Right renal pelvis (tissue), 4 donors: ENCODE measurements at places on chromosomes 12 and 14. TPM values are rescaled to one million over a fixed set of nuclear protein-coding genes. Genes with fewer than 3 reads are reported as not detected.

Gene NTS
- 4.7 TPM for polyA plus RNA-seq

Gene OTX2
- polyA plus RNA-seq, result not detected

Gene CIROP
- polyA plus RNA-seq, result not detected

Gene KIAA0586
- 21.7 TPM for polyA plus RNA-seq

GRCh38 chr14:51597261-51598001 is 54.3 kb upstream of the FRMD6 start:
- DNase-seq, result no peak

- DNase-seq, result no peak
Measured at GRCh38 chr14:89956661-89957009, 908 bp downstream of the TDP1 start.

GRCh38 chr12:6337958-6338433 is 3.9 kb downstream of the TNFRSF1A start:
- DNase-seq, result no peak

DNA sequence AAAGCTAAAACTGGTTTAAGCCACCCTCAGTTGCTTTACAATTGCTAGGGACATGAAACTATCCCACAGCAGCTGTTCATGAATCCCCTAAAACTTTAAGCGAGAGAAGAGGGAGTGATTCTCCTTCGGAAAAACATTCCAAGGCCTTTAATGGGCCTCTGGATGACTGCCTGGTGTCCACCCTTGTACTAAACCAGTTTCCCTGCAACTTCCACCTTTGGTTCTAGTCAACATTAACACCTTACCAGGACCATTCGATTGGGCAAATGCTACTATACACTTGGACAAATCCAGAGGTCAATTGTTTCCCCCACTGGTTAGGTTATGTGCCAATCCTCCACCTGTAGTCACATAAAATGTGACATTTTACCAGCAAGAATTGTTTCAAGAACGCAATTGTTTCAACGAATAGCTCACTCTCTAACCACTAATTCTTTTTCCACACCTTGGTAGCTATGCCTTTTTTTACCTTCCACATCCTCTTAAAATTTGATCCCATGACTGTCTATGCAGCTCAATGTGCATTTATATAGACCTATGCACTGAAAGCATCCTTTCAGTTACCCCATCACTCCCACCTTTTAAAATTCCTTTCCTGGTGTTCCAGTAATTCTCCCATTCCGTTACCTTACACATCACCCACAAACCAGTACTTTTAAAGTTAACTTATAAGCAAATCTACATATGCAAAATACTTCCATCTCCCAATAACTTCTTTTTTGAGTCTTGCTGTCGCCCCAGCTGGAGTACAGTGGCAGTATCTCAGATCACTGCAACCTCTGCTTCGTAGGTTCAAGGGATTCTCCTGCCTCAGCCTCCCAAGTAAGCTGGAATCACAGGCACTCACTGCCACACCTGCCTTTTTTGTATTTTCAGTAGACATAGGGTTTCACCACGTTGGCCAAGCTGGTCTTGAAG is 3.6 kb downstream of the UBC start:
- DNase-seq, result no peak

DNA sequence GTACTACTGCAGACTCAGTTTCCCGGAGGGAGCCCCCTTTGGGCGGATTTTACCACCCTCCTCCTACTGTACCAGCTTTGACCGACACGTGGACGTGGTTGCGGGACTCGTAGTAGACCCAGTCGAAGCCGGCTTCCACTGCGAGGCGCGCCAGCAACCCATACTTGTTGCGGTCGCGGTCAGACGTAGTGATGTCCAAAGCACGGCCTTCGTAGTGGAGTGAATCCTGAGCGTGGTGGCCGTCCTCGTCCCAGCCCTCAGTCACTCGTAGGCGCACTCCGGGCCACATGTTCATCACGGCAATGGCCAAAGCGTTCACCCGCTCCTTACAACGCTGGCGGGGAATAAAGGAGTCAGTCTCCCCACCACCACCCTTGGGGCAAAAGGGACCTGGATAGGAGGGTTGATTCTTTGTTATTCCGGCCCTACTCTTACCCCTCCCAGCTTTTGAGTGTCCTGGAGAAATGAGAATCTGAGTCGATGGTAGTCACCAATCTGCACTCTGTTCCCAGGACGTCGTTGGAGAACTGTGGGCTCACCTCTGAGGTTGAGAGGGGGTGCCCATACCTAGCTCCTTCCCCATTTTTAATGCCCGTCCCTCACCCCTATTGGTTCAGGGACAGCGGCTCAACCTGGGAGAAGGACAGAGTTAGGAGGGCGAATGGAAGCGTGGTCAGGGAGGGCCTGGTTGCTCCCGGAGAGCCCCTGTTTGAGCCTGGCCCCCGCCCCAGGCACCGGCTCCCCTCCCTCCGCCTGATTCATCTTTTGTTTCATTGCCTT is 3.4 kb downstream of the DHH start:
- DNase-seq, result no peak

DNA sequence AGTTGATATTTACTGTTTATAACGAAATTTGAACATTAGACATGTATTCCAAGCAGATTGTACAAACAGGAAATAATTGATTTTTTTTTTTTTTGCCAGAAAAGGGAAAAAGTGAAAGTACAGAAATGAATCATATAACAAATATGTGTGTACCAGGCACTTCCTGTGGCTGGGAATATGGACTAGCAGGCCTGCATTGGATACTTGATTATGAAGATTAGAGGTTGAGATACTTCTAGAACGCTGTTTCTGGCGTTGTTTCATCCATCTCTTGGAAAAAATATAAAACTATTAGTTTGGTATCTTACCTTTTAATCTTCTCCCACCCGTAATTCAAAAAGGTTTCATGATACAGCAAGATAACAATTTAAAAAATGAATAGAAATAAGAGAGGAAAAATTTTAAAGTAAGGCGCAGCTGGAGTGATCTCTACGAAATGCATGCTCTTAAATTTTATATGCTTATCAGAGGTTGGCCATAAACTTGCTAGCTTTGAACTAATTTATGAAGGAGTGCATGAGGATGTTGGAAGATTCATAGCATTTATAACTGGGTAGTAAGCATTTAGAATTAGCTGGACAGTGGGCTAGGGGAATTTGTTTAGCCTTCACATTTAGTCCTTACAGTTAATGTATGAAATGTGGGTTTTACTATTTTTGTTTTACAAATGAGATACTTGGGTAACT is 90.8 kb downstream of the AEBP2 start:
- no peak for DNase-seq

GRCh38 chr12:3973973-3974644 is 100.9 kb upstream of the PARP11 start:
- DNase-seq, result no peak

DNA sequence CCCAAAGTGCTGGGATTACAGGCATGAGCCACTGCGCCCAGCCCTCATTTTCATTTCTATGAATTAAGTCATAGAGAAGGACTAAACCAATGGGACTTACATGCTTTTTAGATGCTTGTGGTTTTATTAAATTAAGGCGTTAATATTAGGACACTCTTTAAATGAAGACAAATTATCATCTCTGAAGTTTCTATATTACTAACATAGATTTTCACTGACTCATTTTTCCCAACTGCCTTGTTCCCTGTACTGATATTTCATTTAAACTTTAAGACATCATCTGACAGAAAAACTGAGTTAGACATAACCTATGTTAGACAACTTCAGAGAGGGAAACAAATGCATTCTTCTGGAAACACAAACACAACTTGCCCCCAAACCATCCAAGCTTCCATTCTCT is 99.8 kb downstream of the BTG1 start:
- no peak for DNase-seq

DNA sequence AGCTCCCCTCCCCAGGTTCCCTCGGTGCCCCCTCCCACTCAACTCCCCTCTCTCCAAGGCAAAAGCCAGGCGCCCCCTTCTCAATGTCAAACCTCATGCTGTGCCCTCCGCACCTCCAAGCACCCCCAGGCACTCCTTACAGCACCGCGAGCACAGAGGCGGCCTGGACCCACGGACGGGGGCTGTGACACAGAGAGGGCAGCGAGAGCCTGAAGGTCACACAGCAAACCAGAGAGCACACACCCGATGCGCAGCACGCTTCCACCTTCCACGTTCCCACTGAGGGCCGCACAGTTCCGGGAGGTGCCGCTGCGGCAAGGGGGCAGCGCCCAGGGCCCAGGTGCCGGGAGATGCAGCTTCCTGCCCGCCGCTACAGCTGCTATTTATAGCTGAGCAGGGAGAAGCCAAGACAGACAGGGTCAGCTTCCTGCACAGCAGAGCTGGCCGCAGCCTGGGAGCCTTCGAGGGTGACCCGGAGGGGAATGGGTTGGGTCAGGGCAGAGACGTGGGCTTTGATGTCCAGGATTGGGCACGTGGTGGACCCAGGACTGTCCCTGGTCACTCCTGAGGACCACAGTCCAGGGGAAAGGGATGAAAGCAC is 12.9 kb downstream of the NCOR2 start:
- no peak for DNase-seq

- DNase-seq, result no peak
Measured at GRCh38 chr12:110647631-110648040, 33.7 kb downstream of the TCTN1 start.

GRCh38 chr12:54167500-54167896 is 21.3 kb downstream of the SMUG1 start:
- DNase-seq, result no peak
